ENCODE measurements at places on chromosomes 11 and 22.

DNA sequence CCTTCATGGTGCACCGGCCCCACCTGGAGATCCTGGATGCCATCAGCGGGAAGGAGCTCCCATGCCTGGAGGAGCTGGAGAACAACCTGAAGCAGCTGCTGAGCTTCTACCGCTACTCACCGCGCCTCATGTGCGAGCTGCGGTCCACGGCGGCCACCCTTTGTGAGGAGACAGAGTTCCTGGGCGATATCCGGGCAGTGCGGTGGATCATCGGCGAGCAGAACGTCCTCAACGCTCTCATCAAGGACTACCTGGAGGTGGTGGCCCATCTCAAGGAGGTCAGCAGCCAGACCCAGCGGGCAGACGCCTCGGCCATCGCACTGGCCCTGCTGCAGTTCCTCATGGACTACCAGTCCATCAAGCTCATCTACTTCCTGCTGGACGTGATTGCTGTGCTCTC is 59.2 kb downstream of the SYT13 start:
- DNase-seq, result no peak

DNA sequence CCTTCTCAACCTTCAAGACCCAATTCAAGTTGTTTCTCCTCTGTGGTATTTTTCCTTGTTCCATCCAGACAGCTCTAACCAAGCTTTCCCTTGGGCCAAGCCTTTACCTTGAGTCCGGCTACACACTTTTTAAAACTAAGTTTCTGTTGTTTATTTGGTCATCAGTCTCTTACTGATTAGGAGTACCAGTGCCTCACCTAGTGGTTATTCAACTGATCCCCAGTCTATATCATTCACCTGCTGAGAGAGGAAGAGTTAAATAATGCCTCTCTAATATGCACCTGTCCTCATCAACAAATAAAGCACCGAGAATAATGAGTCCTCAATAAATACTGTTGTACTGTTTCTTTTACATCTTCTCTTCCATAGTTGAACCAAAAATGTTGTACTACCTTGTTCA is 160.8 kb downstream of the MSANTD4 start:
- DNase-seq, result no peak

GRCh38 chr11:16356057-16356760 is at the start of gene SOX6:
SOX6 (minus strand) TSS chr11:16356546; CDS start chr11:16341248, 15,298 bp downstream.
- peak; percentile 63 for DNase-seq

DNA sequence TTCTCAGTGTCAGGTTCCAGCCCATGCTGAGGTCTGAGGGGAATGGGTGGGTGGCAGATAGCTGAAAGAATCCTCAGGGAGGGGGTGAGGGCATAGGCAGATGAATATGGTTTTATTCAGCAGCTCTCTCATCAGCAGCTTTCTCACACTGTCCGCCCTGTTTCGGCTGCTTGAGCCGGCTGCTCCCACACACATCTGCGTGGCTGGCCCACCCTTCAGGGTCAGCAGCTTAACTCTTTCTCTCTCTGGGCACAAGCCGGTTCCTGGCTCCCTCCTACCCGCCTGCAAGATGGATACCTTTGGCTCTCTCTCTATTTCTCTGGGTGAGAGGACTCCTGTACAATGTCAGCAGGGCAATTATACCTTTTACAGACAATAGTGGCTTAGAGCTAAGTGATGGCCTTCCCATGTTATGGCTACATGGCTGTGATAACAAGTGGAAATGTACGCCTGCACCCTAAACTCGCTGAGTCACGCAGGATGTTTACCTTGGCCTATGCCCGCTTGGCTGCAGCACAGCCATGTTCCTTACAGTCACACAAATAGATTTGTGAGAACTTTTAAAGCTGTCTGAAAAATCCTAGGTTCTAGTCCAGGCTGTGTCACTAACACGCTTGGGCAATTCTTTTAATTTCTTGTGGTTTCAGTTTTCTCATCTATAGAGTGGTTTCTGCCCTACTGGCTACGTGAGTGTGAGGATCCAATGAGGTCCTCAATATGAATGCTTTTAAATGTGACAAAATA is 4.1 kb downstream of the MMP20 start:
- DNase-seq, result peak; percentile 74

GRCh38 chr11:416757-417621 is 2.2 kb upstream of the SIGIRR start:
- no peak for DNase-seq

DNA sequence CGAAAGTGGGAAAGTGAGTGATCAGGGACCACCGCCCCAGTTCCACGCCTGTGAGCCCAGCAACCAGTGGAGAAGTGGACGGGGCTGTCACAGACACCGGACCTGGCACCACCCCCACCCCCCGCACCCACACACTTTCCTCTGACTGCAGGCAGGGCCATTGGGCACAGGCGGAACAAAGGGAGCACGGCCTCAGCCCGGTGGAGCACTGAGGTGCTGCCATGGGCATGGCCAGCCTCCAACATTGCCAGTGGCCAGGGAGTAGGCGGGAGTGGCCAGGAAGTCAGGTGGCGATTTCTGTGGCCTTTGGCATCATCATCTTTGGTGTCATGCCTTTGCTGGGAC is 78.5 kb downstream of the BCR start:
- no peak for DNase-seq

DNA sequence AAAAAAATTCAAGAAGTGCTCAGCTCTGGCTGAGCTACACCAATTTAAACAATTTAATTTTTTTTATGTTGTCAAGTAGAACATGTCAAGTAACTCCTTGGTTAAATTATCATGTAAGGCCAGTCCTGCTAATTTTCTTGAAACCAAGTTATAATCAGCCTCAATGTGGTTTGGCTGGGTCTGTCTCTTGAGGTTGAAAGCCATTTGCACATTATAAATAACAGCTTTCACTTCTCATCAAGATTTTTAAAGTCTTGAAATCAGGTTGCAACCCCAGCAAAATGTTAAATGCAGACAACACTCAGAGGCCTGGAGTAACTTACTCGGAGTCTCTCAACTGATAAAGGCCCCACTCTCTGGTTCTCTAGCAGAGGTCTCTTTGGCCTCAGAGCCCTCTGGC is 324.4 kb downstream of the BRD1 start:
- DNase-seq, result no peak

GRCh38 chr11:129917231-129917630 is 21.9 kb upstream of the NFRKB start:
- peak; percentile 46 for DNase-seq

Measured in astrocyte of the spinal cord (primary cell).